ENCODE measurements at places on chromosomes 3 and 15. TPM values are rescaled to one million over a fixed set of nuclear protein-coding genes. Genes with fewer than 3 reads are reported as not detected.

DNA sequence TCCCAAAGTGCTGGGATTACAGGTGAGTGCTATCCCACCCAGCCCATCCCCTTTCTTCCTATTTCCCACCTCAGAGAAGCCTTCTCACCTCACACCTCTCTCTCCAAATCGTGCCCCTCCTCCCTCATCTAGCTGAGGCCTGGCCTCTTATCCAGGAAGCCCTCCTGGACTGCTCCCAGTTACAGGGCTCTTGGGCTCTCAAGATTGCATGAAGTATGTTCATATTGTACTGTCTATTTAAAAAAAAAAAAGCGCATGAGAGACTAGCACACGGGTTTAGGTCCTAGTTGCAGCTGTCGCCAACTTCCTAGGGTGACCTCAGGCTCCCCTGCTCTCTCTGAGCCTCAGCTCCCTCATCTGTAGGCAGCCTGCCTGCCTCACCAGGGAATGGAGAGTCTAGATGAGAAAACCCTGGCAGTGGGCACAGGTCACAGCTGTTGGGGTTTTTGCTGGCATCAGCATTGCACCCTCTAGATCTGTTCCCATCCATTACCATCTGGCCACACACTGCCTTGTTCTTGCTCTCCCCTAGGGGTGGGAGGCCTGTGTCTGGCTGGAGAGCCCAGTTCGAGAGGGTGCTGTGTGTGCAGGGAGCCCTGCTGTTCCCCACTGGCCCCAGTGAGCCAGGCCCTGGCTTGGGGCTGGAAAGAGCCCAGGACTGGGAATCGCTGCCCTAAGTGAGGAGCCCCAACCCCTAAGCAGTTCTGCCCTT, 24.2 kb upstream of the C15orf39 start:
- H3K36me3 ChIP-seq = no peaks in the 10 kb centered on the region
- H3K27me3 ChIP-seq = peaks cover 14% of the 10 kb centered on the region
- DNase-seq = no peak
- no peak overlapping the region for H3K27ac ChIP-seq
- H3K4me3 ChIP-seq = no peak overlapping the region

- no peak overlapping the region for H3K27ac ChIP-seq
- DNase-seq = peak; percentile 6
- no peaks in the 10 kb centered on the region for H3K27me3 ChIP-seq
- H3K4me3 ChIP-seq = no peak overlapping the region
- H3K4me1 ChIP-seq = no peaks in the 10 kb centered on the region
Observed at GRCh38 chr3:42894698-42895579, 11.0 kb upstream of the ZNF662 start.

DNA sequence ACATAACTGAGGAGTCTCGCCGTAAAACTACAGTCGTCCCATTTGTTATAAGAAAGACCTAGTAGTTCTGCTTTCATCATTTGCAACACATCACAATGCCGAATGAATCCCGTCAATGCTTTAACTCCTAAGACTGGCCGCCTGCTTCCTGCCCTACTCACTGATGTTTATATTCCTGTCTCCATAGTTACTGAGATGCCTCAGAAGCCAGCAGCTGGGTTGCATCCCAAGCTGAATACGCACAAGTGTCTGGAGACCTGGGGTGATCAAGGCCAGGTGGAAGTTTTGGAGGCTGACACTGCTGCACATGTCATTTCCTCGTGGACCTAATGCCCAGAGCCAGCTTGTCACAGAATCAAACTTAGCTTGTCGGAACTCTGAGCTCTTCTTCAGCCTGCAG, 95.2 kb upstream of the UBE2E1 start:
- H3K4me1 ChIP-seq = peaks cover 22% of the 10 kb centered on the region
- H3K4me3 ChIP-seq = no peak overlapping the region
- H3K36me3 ChIP-seq = no peaks in the 10 kb centered on the region
- no peak overlapping the region for H3K27ac ChIP-seq
- peak; percentile 82 for DNase-seq

Gene PGBD4
- total RNA-seq = 1.4 TPM

Gene ZNF660
- 5.5 TPM for total RNA-seq

Gene ZNF774
- 3.3 TPM for total RNA-seq

Gene SLCO2A1
- 2.2 TPM for total RNA-seq

All from astrocyte (in vitro differentiated cells and primary cell).